Uterus (tissue), 4 donors: ENCODE measurements at places on chromosomes 2 and 18.
A peak's percentile ranks its signal among the peaks of the same experiment; 100 is the strongest.

DNA sequence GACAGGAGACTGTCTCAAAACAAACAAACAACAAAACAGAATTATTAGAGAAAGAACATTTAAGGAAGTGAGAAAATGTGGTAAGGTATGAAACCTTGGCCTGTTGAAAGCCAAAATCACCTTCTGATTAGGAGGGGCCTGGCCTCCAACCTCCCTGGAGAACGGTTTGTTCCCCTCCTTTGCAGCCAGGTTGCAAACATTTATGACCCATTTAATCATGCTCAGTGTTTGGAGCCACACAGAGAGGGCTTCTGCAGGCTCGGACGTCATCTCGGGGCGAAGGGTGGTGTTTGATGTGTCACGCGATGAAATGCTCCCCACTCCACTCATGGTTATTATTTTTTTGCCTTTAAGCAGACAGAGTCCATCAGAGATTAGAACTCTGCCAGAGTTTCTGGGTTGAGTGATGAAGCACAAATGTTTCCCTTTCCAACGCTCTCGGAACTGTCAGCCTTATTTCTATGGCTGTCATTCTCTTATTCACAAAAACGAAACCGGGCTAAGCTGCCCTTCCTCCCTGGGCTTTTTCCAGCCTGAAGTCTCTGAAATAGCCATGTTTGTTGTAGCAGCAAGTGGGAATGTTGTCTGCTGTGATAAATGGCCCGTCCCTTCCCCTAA lies 33.6 kb upstream of the ROCK2 start:
- DNase-seq, result peak; percentile 79

DNA sequence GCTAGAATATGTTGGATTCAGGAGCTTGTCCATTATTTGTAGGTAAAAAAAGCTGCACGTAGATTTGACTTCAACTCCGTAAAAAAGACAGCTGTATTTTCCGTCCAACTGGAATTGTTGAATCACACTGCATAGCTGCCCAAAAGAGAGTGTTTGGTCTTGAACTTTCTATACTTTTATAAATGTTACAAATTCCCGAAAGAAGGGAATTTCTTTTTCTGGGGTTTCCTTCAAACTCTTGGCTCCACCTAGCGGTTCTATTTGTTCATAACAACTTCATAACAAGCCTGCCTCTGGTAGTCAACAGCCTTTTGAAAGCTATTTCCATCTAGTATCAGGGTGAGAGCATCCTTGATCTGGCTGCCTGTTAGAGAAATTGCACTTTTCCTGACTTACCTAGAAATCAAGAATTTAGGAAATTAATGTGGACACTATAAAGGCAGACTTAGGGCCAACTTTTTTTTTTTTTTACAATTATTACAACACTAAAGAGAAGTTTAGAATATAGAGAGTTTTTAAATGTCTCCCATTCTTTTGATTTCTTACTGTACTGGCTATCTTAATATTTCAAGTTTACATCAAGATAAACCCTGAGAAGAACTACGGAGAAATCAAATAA lies 48.1 kb downstream of the TMEM185B start:
- DNase-seq, result peak; percentile 28

DNA sequence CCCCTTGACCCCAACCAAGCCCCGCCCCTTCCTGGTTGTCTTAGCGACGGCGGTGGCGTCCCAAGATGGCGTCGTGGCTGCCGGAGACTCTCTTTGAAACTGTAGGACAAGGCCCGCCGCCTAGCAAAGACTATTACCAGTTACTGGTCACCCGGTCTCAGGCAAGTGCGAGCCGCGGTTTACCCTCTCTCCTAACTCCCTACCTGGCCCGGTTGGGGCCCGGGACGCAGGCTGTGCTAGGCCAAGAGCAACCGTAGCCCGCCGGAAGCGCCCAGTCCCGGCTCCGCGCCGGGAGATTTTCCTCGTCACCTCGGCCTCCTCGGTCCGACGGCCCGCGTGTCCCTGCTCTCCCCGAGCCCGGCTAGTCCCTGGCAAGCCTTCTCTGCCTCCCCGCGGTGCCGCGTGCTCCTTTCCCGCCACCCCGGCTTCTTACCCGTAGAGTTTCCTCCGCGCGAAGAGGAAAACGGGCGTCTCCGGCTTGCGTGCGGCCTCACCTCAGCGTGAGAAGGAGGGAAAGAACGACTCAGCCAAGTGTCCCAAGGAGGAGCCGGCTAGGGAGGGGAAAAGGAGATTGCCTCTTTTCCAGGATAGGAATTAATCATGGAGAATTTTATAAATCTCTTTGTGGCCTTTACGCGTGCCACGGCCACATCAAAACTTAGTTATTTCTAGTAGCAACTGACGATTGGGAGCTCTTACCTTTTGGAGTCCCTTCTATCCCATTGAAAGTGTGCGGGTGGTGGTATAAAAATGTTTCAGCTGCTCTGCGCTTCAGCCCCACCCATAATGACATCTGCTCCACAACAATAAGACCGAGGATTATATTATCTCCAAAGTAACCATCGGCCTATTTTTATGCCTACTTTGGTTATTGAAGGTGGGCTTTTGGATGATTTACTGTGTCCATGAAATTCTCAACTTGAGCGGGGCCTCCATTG lies at the start of gene FBXO36:
Gene FBXO36 (plus strand): TSS at position 55 of the 938 bp plus-strand sequence. CDS start 11 bp downstream, at position 66.
- DNase-seq, result no peak

- DNase-seq, result no peak
Observed at GRCh38 chr2:100250645-100251044, 71.7 kb downstream of the LONRF2 start.

GRCh38 chr2:217731805-217732204 lies 271.0 kb downstream of the TNS1 start:
- no peak for DNase-seq

- no peak for DNase-seq
Observed at GRCh38 chr2:106041150-106041549, 153.0 kb downstream of the UXS1 start.

- DNase-seq, result no peak
Observed at GRCh38 chr2:149082079-149082478, 43.6 kb downstream of the LYPD6B start.

DNA sequence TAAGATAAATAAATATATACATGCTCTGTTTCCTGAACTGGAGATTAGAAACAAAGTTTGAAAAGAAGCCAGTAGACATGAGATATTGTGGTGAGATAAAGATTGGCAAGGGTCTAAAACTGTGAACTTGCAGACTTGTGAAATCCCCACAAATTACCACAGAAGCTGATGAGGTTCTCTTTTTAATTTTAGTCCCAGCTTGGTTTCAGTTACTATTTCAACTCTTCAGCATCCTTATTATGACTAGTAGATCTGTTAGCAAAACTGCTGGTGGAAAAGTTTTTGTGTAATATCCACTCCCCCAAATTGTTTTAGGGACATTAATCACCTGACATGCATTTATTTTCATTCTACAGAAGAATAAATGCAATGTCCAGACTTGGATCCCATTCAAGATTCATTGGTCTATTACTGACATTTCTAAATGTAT lies 20.8 kb downstream of the RASGRP3 start:
- DNase-seq, result no peak

- no peak for DNase-seq
Observed at GRCh38 chr2:3664925-3665324, 6.9 kb downstream of the ALLC start.

DNA sequence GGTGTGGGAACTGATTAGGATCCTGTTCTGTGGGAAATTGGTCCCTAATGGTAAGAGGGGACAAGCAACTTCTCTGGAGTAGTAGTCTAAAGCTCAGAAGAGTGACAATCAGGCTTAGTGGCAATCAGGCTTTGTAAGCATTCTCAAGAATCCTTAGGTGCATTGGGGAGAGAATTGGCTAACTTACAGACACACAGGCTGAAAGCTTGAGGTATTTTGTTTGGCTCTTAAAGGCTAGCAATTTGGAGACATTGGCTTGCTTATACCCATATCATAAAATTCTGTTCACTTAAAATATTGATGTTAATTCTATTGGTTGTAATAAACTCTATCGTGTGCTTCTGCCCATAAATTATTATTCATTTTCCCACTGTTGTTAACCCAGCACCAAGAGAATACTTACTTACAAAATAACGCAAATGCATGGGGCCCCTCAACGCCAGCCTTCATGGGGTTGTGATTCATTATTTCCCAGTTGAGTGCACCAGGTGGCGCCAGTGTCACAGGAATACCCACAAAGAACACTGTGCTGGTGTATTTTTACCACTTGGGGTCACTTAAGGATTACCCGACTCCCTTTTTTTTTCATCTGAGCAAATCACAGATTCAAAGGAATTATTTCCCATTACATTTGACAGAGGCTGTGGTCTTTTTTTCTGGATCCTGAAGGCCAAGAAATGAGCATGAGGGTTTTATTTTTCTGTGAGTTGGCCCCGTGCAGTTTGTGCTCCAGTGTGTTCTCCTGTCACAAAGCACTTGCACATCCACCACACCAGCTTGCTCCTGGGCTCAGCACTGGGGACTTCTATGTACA lies 45.5 kb downstream of the DDX1 start:
- peak; percentile 68 for DNase-seq

- no peak for DNase-seq
Observed at GRCh38 chr2:179005976-179006375, 44.0 kb downstream of the CCDC141 start.

DNA sequence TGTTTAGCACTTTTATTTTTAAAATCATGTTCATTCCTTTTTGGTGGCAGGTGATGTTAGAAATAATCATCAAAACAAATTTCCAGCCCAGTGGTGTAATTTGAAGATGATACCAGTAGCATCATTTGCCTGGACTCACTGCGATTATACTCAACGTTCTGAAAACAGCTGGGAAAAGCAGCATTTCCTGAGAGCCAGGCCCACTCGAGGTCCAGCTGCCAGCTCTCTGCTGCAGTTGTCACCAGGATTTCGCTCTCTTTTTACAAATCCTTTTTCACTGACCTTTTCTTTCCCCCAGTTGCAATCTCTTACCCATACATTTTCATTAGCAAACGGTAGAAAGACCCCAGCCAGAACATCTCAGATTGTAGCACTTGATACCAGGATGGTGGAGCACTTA lies 110.6 kb upstream of the LYPD1 start:
- no peak for DNase-seq

DNA sequence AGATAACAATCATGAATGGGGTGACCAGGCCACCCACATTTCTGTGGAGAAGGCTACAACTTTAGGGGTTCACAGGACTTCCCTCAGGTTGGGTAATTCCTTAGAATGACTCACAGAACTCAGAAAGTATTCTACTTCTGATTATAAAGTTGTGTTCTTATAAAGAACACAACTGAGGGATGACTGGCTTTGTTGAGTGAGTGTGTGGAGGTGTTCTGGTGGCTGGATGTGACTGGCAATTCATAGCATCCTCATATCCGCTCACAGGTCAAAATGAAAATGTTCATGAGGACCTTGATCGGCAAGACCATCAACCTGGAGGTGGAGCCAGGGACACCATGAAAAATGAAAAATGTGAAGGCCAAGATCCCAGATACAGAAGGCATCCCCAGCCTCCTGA lies 143.3 kb upstream of the CAB39 start:
- DNase-seq, result no peak

- no peak for DNase-seq
Observed at GRCh38 chr2:179518830-179519229, 254.2 kb upstream of the SESTD1 start.

DNA sequence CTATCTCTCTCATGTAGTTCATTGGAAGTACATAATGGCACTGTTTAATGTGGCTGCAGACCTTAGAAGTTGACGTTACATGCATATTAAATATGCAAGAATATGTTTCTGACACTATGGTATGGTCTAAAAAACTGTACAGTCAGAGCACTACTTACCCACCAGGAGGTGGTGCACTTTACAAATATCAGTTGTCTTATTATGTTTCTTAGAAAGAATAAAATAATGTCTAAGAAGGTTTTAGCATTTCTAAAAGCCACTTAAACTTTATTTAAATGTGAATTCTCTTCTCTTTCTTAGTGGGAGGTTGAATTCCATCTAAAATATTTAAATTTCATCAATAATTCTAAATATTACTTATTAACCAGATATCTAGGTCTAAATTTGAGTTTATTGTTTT lies 4.3 kb downstream of the TMEFF2 start:
- no peak for DNase-seq

DNA sequence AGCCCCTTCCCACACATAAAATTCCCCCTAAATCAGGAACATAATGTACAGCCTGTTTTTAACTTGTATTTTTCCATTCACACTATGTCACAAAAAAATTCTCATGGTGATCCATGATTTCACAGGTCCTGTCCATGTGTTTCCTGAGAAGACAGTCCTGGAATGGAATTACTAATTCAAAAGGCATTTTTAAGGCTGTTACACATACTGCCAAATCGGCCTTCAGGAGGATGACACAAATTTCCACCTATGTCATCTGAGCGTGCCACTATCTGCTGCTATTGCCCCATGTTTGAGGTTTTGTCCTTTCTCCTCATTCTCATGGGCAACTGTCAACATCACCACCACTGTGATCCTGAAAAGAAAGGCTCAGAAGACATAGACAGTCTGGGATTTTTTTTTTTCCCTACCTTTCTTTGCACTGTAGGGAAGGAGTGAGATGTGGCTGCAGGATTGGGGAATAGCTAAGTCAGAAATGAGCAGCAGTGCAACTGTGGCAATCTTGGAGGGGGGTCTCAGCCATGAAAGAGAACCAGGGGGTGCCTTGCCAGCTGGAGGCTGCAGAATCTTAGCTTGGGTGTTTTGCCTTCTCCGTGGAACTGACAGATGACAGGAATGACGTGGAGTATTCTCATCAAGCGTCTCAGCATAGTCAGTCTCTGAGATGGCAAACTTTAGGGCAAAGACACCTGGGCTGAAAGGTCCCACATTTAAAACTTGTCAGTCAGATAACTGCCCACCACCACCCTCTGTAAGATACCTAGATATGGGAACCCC lies 73.4 kb downstream of the MARCHF4 start:
- no peak for DNase-seq

DNA sequence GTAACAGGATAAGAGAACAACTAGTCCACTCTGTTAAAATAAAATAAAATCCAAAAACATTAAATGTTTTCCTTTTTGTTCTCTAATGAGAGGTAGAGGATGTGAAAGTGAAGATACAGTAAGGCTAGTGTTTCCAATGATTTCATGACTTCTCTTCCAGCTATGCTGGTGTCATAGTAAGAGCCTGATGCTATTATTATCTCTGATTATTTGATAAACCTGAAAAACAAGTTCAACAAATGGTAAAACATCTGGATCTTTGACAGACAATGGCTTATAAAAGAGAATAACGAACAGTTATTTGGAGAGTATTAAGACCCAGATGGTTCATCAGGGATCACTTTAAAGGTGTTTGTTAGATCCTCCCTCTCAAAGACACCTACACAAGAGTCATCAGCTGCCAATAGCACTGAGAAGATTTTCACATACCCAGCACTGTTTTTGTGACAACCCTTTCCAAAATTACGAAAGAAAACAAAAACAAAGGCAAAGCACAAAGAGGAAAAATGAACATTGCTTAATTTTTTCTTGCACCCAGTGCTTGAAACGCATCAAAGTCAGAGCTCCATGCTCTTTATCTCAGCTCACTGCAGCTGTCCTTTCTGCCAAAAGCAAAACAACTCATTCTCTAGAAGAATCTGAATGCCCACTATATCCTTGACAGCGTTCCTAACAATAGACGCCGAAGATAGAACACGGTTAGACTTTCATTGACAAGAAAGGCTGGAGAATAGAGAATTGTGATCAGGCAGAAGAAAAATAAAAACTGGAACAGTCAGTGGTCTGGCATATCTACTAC lies 168.6 kb downstream of the SLC8A1 start:
- DNase-seq, result no peak

- DNase-seq, result no peak
Observed at GRCh38 chr2:48148841-48149430, 242.6 kb upstream of the FBXO11 start.
